ENCODE measurements at places on chromosomes 12 and 14.
A peak's percentile ranks its signal among the peaks of the same experiment; 100 is the strongest.

DNA sequence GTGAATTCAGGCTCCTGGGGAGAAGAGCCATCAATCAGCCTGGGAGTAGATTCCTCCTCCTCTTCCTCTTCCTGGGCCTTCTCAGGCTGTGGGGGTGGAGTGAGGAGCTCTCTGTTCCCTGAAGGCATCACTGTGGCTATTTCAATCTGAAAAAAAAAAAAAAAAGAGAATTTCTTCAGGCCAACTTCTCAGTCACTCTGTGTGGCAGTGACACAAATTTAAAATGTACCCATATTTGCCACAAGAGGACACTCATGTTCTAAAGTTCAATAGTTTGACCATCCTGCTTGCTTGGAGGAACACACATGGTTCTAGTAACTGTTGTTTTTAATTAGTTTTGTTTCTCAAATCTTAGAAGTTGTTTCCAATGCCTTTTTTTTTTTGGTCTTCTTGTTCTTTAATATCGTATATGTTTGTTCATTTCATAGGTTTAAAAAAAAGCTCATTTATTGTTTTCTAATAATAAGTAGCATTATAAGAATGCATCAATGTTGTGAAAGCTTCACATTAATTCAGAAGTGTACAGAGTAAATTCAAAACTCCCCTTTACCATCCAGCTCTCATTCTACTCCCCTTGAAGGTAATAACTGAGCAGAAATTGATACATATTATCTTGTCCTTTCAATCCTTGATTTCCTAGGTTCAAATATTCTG is 23.3 kb upstream of the CCER1 start:
- DNase-seq, result no peak

DNA sequence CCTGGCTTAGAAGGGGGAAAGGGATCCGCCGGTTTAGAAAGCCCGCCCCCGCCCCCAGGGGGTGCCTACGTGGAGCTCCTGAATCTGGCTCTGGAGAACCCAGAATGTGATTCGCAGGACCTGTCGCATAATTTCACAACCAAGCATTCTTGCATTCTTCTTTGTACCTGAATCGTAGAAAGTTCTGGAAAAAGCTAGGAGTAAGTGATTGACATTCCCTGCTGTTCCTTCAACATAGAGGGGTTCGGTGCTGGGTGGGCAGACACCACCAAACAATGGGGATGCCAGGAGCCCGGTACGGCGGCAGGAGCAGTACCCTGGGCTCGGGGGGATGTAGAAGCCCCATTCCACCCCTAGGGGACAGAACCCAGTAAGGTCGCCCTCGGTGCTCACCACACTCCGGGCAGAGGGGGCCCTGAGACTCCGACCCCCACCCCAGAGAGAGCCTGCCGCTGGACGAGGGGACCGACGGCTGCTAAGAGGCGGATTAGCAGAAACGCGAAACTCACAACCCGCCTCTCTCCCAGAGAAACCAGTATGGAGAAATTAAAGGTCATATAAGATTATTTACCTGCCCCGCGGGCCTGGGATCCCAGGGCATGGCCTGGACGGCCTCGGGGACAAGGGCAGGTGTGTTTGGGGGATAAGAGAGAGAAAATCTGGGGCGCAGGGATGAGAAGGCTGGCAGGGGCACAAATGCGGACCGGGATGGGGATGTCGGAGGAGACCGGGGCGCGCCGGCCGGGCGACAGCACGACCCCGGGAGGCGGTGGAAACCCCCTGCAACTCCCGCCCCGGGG is 520 bp downstream of the CSRP2 start:
- peak; percentile 38 for DNase-seq

DNA sequence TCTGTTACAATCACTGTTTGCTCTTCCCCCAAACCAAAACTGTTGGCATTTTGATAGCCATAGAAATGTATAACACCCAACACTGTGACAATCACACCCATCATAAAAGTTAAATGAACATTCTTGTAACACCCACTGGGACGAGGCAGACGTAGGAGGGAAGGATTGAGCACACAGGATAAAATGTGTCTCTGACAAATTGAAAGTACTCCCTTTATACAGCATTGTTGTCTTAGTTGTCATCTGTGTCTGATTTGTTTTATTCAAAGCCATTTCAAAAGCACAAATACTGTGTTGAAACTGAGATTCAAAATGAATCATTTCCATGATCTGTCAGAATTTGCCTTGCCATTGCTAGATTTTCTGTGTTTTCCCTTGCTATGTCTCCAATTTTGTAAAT is 436.3 kb downstream of the TMTC2 start:
- no peak for DNase-seq

GRCh38 chr14:64844969-64845536 is 34.7 kb downstream of the SPTB start:
- DNase-seq, result no peak

DNA sequence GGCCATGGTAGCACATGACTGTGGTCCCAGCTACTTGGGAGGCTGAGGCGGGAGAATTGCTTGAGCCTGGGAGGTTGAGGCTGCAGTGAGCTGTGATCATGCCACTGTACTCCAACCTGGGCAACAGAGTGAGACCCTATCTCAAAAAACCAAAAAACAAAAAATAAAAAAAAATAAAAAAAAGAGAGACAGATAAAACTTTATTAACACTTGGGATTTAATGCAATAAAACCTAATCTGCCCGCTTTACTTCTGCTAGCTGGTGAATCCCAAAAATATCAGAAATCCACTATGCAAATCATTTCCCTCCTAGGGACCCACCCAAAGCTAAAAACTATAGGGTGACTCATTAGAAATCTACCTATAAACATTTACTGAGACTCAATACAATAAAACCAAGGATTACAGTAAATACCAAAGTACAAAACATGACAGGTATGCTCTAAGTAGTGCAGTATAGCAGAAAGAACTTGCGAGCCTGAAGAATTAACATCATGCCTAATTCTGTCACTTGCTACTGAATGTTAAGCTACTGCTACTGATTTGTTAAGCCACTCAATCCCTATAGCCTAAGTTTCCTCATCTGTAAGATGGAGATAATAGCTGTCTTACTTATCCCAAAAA is 50.1 kb upstream of the STAC3 start:
- no peak for DNase-seq

GRCh38 chr12:5451251-5451650 is 19.3 kb downstream of the NTF3 start:
- DNase-seq, result no peak

GRCh38 chr12:21372602-21373001 is at the start of gene IAPP:
Gene IAPP, plus strand, starts transcription at chr12:21372902. Its CDS starts 450 bp downstream, at chr12:21373352.
- DNase-seq, result no peak

GRCh38 chr12:50069539-50069938 is 12.1 kb downstream of the ASIC1 start:
- no peak for DNase-seq

- DNase-seq, result no peak
These were observed 114.8 kb upstream of the FUT8 start for GRCh38 chr14:65297744-65298143.

GRCh38 chr12:12721176-12721751 is 4.1 kb downstream of the CDKN1B start:
- DNase-seq, result no peak

GRCh38 chr12:16074894-16075293 is 163.8 kb downstream of the DERA start:
- DNase-seq, result no peak

- no peak for DNase-seq
These were observed 379.9 kb upstream of the DCN start for GRCh38 chr12:91562476-91562875.

DNA sequence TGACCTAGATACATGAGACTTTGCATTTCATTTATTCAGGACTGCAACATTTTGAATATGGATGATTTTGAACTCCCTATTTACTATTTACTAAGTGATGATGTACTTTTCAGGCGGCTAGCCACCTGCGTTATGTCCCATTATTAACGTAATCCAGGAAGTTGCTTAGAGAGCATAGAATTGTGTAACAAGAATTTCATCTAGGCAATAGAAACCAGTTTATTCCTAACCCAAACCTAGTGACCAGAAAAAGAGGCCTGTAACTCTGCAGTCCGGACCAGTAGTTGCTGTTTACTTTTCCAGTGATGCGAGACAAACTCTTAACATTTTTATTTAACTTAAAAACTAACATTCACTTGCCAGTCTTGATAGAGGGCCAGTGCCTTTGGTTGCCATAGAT is 12.3 kb downstream of the NUDT4 start:
- DNase-seq, result no peak

GRCh38 chr14:77618381-77618970 is 2.0 kb upstream of the SPTLC2 start:
- DNase-seq, result no peak

GRCh38 chr12:2354151-2354991 is 301.6 kb downstream of the CACNA1C start:
- DNase-seq, result no peak

DNA sequence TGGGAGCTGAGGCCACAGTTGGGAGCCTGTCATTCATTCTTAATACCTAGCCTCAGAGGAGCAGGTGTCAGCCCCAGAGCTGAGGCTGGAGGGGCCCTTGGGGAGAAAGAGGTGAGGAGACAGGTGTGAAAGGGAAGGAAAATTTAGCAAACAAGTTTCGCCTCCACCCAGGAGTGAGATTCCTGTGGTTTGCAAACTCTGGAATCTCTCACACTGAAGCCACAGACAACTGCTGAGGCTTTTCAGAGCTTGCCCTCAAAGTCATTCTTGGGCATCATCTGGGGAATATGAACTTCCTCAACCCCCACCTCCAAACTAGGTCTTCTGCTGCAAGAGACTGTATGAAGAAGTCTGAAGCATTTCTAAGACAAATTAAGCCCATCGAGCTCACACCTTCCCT is 589.5 kb upstream of the TBX3 start:
- no peak for DNase-seq

- no peak for DNase-seq
These were observed 10.4 kb downstream of the NGB start for GRCh38 chr14:77260631-77261030.

DNA sequence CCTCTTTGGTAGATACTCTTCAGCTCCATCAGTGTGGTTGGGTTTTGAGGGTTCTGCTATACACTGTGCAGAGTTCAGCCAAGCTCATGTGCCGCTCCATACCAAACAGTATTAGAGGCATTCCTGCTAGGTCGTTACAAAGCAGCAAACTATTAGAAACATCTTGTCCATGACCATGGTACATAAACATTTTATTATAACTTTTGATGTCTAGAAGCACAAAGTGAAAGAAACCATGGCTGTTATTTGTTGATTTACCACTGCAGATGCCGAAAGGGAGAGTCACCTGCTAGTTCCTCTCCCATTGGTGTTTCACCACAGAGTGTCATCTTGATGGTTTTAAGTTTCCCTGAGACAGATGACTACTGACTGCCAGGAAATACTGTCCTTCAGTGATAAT is 242.0 kb downstream of the ADAMTS20 start:
- DNase-seq, result no peak

Measured in D721Med (cell line).